Activated CD8-positive, alpha-beta T cell treated with anti-CD3 and anti-CD28 coated beads, Interleukin-2, amount 10 ng/mL, durations not matched to agents 7 days and 5 days (primary cell): ENCODE measurements at places on chromosomes 2 and 18. TPM values are rescaled to one million over a fixed set of nuclear protein-coding genes. Genes with fewer than 3 reads are reported as not detected.

SLC16A14 gene
- total RNA-seq = 0.61 TPM

TGFA gene
- not detected for total RNA-seq

HOXD12 gene
- total RNA-seq = not detected

CNTNAP5 gene
- total RNA-seq = not detected

RRM2 gene
- 571 TPM for total RNA-seq

SH3RF3 gene
- total RNA-seq = not detected

POMC gene
- 3.4 TPM for total RNA-seq

SLC38A11 gene
- not detected for total RNA-seq

CSRNP3 gene
- total RNA-seq = not detected

WIPF1 gene
- total RNA-seq = 357 TPM

CAPN13 gene
- not detected for total RNA-seq

TRIM43 gene
- not detected for total RNA-seq

SLC19A3 gene
- not detected for total RNA-seq

DPP4 gene
- total RNA-seq = 158 TPM

IL1B gene
- total RNA-seq = not detected

PKDCC gene
- total RNA-seq = not detected

MAIP1 gene
- 21.5 TPM for total RNA-seq

TMEM37 gene
- total RNA-seq = not detected

KCNG3 gene
- 0.21 TPM for total RNA-seq

SP5 gene
- total RNA-seq = not detected

DGUOK gene
- 71.5 TPM for total RNA-seq

ANKRD30B gene
- total RNA-seq = not detected

TGFBRAP1 gene
- 16.6 TPM for total RNA-seq

XDH gene
- total RNA-seq = not detected

CCDC68 gene
- total RNA-seq = not detected

PLCD4 gene
- total RNA-seq = 0.32 TPM

SAG gene
- not detected for total RNA-seq

SMAD4 gene
- total RNA-seq = 77.6 TPM

TMEFF2 gene
- total RNA-seq = not detected

HOXD1 gene
- total RNA-seq = not detected

CHN1 gene
- 0.11 TPM for total RNA-seq

REG1A gene
- total RNA-seq = not detected

SCN2A gene
- total RNA-seq = 0.13 TPM

AGXT gene
- total RNA-seq = not detected

TMEM200C gene
- total RNA-seq = not detected

CRYGC gene
- total RNA-seq = not detected

EGR4 gene
- not detected for total RNA-seq

TDRD15 gene
- not detected for total RNA-seq

MPP4 gene
- total RNA-seq = not detected

TTN gene
- total RNA-seq = 12.8 TPM

GEN1 gene
- 44.0 TPM for total RNA-seq

DYNAP gene
- total RNA-seq = not detected

ANKRD29 gene
- total RNA-seq = not detected

ACTR1B gene
- total RNA-seq = 73.2 TPM
